ENCODE measurements at places on chromosomes 2 and 18.

DNA sequence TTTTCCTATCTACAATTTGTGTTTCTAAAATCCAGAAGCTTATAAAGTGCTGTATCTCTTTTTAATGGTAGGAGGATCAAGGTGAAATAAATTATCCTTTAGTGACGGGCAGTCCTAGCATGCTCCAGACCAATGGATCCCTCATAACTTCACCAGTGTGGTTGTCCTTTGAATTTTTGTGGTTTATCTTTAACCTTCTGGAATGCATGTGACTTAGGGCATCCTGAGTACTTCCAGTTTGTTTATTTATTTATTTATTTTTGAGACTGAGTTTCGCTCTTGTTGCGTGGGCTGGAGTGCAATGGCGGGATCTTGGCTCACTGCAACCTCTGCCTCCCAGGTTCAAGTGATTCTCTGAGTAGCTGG, 40.4 kb downstream of the NUP35 start:
- no peak for DNase-seq

DNA sequence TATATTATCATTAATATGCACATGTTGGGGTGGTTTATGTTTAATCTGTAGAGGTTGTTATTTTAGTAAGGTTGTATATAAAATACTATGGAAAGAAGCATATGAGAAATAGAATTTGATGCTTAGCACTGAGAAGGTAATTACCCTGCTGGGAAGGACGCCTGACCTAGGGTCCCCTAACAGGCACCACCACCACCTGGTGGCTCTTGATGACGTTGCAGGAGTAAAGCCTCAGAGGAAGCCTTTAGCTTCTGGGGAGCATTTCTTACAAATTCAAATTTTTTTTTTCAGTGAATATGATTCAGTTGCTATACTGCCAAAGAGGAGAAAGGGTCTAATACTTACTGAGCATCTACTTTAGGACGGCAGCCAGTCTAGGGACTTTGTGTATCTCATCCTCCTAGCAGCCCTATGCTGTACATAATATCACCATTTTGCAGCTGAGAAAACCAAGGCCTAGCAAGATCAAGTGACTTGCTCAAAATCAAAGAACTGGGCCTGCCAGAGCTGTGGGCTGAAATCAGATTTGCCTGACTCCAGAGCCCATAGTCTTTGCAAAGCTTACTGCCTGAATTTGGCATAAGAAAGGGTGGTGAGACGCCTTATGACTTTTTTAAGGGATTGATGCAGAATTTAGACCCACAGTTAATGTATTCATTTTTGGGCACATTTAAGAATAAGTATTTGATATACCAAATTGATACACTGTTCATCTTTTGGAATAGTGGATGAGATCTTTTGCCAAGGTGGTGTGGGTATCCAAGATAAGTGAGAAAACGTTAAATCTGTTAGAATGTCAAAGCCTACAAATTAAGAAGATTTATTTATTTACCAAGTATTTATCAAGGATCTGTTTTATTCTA, 78.8 kb upstream of the GAREM1 start:
- DNase-seq: peak; percentile 47

DNA sequence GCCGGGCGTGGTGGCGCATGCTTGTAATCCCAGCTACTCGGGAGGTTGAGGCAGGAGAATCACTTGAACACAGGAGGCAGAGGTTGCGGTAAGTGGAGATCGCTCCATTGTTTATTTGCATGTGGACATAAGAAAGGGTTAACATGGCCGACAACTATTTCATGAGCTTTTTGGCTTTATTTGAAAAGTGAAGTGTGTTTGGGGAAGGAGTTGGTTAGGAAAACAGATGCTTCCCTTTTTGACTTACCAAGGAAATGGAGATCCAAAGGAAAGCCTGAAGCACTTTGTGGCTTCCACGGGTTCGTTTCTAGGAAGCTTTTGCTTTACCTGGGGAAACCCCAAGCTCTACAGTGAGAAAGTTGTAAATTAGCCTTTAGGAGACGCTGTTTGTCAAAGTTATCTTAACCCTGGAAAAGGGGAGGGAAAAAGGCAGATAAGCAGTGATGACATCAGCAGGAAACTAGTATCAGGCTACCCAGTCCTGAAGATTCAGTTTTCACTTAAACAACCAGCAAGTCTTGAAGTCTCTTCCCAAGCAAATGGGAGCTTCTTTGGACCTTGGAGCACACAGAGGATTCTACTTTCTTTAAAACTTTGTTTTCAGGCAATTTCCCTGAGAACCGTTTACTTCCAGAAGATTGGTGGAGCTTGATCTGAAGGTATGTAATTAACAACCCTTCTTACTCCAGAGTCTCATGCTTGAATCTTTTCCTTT, at the start of gene CASP10:
CASP10 (plus strand) TSS at position 492 of the 715 bp plus-strand sequence. CDS start 2,637 bp downstream, outside the sequence.
- peak; percentile 80 for DNase-seq

GRCh38 chr2:94874277-94874997, 3.2 kb downstream of the TEKT4 start:
- peak; percentile 40 for DNase-seq

DNA sequence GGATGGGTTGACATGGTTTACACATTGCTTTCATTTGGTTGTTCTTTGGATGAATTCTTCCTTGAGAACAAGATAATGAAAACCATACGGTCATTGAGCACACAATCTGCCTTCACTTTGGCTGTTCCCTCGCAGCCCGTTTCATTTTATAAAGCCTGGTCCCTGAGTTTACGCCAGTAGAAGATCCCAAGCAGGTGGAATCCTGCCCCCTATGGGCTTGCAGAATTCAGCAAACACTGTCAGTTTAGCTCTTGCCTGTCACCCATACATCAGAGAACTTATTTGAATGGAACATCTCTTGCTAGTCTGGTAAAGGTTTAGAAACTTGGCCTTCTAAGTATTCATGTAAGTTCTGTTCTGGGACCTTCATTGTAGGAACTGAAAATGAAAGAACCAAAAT, 666.4 kb upstream of the ZEB2 start:
- DNase-seq: no peak

GRCh38 chr2:100042562-100042961, 99.8 kb downstream of the AFF3 start:
- no peak for DNase-seq

DNA sequence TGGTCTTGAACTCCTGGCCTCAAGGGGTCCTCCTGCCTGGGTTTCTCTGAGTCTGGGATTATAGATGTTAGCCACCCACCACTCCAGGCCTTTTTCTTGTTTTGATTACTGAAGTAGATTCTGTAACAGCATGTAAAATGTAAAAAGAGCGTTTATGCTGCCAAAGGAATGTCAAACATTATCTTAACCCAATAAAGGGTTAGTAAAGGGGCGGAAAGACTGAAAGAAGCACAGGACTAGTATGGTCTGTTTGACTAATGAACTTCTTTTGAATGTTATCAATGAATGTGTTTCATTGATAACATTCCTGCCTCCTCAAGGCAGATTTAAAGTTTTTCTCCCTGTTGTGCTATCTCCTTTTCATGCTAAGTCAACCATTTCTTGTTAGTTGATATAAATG, 29.4 kb downstream of the GPD2 start:
- no peak for DNase-seq
